SK-N-SH treated with all-trans-retinoic acid at 6 μM for 48 hours (cell line): ENCODE measurements at places on chromosomes 2 and 18.

- no peak for ATAC-seq
Observed at GRCh38 chr2:159165048-159165447, 121.5 kb downstream of the WDSUB1 start.

DNA sequence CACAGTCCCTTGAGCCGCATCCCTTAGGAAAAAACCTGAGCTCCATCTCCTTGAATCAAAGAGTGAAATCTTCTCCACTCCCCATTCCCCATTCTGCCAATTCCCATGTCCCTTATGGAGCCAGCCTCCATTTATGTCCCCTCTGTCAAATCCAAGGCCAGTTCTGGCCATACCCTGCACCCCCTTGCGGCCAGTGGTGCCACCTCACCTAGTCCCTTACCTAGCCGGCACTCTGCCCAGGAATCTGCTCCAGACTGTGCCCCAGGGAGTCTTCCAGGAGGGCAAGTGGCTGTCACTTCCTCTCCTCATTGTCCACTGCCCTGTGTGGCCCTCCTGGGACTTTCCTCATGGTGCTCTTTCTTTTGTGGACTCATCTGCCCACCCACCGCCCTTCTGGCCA is 195.4 kb upstream of the RMP24 start:
- peak; percentile 45; the same call in 1 of the 3 replicates for ATAC-seq

DNA sequence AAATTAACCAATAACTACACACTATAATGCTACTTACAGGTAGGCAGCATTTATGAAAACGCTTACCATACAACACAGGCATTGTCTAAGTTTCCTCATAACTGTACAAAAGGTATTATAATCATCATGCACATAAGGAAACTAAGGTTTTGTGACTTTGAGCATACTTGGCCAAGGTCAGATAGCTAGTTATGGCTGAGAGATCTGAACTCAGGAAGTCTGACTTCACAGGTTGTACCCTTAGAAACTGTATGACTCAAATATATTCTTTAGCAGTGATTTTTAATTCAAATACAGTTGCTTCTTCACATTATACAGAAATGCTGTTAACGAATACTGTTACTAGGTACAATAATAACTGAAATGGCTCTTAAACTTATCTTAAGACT is 89.3 kb downstream of the TRIP12 start:
- ATAC-seq = no peak

DNA sequence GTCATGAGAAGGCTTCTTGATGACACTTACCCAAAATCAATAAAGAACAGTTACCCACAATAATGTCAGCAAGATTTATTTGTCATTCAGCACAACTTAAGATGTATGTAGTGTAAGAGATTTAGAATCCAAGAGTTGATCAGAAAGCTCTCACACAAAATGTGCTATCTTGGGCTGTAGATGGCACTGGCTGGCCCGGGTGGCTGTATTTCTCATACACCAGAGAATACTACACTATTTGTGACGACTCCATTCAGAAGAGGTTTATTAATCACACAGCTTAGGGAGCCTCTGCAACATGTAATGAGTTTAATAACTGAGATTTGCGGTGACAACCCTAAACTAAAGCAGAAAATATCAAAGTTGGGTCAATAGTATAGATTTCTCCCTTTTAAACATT is 530.4 kb upstream of the KLHL29 start:
- ATAC-seq = no peak

DNA sequence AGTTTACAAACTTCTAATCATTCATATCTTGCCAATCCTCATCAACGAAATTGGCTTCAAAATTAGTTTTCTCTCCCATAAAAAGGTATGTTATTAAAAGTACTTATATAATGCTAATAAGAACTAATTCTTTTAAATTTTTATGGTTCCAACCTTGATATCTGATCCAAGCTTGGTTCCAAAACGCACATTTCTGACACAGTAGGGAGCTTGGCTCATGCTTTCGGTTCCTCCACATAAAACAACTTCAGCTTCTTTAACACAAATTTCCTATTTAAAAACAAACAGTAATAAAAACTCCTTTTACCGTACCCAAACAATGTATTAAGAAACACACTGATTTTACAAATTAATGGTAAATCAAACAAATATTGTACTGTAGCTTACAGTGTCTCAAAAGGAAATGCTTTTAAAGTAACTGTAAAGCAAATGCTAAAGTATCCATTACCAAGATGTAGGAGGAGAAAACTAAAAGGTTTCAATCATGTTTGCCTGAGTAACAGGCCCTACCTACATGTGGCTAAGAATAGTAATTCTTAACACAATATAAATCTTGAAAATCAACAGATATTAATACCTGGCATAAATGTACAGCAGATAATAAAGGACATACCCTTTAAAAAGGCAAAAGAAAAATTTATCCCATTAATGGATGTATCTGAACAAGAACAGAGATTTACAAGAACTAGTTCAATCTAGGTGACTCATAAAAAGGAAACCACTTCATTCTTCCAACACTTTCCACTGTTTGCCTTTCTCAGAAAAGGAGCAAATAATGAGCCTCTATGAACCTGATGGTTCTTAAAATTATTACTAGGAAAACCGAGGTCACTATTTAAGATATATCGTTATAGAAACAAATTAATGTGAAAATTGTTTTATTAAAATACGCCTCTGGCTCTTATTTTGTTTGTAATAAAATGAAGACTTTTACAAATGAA is 17.5 kb downstream of the ACAA2 start:
- ATAC-seq = no peak

DNA sequence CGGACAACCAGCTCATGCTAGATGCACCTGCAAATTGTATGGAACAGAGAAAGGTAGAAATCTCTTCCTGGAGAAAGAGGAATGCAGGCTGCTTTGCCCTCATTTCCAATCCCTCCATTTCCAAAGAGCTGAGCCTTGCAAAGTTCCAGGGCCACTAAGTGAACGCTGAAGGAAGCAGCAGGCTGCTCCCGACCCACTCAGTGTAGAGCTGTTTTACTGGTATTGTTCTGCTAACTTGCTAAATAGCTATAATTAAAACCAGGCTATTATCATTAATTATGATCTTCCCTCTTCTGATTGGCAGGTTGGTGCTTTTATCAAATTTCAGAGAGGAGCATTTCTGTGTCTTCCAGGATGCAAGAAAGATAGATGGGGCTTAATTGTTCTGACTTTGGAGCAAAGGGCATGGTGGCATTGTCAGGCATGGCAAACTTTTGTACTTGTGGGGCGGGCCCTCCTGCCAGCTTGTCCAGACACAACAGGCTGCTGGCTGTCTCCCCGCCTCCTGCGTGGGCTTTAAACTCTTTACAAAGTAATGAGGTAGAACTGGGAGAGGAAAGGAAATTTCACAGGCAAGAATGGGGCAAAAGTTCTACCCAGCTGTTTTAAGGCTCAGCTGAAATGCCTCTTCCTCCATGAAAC is 40.2 kb downstream of the ALK start:
- no peak for ATAC-seq
